ENCODE measurements at places on chromosomes 3 and 15.

- DNase-seq = no peak
Measured at GRCh38 chr3:126329927-126330725, 27.1 kb downstream of the KLF15 start.

DNA sequence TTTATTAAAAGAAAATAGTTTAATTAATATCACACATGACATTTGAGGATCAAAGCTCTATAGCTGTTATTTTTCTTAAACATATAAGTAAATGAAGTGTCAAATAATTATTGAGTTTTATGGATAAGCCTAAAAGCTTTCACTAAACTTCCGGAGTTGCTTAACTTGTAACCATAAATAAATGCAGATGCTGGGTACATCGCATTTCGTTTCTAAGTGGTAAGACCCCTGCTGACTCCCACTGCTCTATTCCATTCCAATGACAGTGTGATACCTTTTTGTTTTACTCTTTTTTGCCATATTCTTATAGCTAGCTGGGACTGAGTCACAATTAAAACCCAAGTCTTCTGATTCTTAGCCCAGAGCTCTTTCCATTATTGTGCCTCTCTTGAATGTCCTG lies 411.1 kb downstream of the SOX2 start:
- DNase-seq = no peak

- DNase-seq = no peak
Measured at GRCh38 chr15:77173487-77173886, 102.6 kb upstream of the TSPAN3 start.

- DNase-seq = no peak
Measured at GRCh38 chr3:136994772-136995516, 37.2 kb downstream of the IL20RB start.

GRCh38 chr3:12503126-12503957 lies 19.1 kb downstream of the TSEN2 start:
- DNase-seq = peak; percentile 92

DNA sequence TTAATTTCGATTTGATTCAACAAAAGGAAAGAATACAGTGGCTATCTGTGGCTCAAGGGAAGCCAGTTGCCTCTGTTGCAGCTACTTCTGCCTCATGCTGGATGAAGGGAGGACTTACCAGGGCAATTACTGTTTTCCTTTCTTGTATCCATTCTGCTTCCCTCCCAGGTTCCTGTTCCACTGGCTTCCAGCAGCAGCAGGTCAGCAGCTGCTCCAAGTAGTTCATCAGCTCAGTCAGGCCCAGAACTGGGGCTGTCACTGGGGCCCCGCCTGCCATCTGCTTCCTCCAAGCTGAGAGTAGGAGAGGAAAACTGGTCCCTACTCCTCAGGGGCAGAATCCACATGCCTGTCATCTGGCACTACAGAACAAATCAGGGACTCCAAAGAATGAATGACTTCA lies 48.6 kb upstream of the ULK4 start:
- no peak for DNase-seq

DNA sequence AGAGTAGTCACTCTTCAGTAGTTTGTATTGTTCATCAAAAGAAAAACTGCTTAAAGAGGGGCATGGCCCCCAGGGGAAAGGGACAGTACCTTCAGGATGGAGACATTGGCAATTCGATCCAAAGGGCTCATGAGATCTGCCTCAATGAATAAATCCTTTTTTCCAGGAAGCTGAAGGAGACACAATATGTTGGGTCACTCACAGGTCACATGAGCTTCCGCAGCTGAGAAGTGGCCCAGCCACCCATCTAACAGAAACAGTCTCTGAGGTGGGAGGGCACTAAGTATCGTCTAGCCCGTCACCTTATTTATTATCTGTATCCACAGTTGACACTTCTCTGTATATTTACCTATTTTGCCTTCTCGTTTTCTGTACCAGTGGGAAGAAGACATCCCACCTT lies 4.7 kb downstream of the VPS33B start:
- DNase-seq = no peak

DNA sequence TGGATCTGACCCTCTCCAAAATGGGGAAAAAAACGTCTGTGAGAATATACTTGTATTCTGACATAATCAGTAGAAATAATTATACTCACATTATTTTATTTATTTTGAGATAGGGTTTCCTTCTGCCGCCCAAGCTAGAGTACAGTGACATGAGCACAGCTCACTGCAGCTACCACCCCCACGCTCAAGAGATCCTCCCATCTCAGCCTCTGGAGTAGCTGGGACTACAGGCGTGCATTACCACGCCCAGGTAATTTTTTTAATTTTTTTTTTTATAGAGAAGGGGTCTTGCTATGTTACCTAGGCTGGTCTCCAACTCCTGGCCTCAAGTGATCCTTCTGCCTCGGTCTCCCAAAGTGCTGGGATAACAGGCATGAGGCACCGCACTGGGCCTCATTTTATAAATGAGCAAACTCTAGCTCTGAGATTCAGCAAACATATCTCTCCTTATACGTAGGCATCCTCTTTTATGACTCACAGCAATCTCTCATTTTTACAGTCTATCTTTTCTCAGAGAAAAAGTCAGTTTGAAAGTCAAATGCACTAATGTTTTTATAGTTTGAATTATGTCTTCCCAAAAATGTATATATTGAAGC lies 989 bp upstream of the VGLL3 start:
- DNase-seq = no peak

GRCh38 chr3:145776782-145777408 lies 384.1 kb downstream of the PLOD2 start:
- peak; percentile 10 for DNase-seq

GRCh38 chr15:89665449-89666181 lies 10.3 kb upstream of the KIF7 start:
- no peak for DNase-seq

DNA sequence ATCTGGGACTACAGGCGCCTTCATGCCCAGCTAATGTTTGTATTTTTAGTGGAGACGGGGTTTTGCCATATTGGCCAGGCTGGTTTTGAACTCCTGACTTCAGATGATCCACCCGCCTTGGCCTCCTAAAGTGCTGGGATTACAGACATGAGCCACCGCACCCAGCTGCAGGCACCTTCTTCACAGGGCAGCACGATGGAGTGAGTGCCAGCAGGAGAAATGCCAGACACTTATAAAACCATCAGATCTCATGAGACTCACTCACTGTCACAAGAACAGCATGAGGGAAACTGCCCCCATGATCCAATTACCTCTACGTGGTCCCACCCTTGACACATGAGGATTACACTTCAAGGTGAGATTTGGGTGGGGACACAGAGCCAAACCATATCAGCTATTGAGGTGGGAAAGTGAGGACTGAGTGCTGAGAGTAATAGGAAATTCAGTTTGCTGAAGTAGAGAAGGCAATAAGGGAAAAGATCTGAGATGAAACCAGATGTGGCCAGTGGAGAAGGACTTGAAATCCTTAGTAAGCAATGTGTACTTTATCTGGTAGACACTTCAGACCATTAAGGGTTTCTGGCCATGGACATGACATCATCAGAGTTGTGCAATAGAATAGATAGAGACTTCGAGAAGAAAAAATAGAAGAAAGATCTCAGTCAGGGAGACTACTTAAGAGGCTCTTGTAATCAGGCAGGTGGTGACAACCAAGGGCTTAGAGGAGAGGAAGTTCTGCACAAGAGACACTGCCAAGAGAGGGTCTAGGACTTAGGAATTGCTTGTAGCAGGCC lies 18.1 kb upstream of the ATP13A5 start:
- DNase-seq = peak; percentile 33

GRCh38 chr15:63668601-63669000 lies 71.4 kb downstream of the FBXL22 start:
- peak; percentile 66 for DNase-seq

DNA sequence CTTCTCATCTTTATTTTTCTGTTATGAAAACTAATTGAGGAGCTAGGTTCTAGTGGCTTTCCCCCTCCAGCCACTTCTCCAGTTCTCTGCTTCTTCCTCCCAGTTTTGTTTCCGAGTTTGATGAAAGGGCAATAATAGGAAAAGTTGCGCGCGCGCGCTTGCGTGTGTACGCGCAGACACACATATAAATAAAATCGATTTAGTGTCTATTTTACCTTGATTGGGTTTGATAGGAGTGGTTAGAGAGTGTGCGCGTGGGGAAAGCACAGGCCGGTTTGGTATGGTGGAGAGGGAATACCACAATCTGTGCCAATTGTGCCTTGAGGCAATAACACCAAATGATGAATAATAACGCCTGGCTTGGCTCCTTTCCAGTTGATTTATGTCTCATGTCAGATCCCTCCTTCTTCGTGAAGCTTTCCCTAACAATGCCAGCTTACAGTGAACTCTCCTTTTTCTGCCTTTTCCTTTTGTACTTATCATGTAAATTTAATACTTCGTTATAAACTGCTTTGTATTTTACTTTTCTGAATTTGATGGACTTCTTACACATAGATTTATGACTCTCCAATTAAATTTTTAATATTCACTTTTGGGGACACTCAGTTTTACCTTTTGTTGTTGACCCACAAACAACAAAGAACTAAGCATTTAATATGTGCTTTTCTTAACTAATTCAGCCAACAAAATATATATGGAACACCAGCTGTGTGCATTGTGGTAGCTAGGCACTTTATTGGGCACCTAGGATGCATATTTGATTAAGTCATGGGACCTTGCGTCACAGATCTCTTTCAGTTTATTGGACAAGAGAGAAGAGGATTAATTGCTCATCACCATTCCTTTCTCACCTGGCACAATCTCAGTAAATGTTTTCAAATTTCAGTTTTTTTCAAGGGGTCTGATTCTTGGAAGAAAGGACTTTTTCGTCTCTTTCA lies 1.7 kb downstream of the TIPARP start:
- peak; percentile 30 for DNase-seq

- DNase-seq = no peak
Measured at GRCh38 chr3:111482574-111482973, 59.4 kb upstream of the CD96 start.

DNA sequence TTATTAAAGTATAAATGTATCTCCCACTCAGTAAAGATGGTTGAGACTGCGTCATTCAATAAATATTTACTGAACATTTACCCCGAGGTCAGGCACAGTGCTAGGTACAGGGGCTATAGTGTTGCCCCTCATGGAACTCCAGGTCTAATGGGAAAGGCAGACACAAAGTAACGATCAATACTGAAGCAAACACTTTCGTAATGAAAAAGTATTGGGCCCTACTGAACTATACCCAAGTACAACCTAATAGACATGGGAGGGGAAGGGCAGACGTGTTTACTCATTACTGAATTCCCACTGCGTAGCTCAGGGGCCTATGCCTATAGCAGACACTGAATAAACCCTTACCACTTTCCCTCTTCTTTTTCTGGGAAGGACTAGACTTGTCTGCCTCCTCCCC lies 56.9 kb downstream of the KLHL6 start:
- no peak for DNase-seq

DNA sequence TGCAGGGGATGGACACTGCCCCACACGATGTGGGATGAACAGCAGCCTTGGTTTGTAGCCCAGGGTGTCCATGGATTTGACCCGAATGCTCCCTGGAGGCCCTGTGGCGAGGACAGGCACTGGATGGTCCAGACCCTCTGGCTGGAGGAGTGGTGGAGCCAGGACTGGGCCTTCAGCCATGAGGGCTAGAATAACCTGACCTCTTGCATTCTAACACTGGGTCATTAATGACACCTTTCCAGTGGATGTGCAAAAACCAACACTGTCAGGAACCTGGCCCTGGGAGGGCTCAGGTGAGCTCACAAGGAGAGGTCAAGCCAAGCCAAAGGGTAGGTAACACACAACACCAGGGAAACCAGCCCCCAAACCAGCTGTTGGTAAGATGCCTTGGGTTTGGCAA lies 51.4 kb downstream of the OXNAD1 start:
- DNase-seq = no peak

DNA sequence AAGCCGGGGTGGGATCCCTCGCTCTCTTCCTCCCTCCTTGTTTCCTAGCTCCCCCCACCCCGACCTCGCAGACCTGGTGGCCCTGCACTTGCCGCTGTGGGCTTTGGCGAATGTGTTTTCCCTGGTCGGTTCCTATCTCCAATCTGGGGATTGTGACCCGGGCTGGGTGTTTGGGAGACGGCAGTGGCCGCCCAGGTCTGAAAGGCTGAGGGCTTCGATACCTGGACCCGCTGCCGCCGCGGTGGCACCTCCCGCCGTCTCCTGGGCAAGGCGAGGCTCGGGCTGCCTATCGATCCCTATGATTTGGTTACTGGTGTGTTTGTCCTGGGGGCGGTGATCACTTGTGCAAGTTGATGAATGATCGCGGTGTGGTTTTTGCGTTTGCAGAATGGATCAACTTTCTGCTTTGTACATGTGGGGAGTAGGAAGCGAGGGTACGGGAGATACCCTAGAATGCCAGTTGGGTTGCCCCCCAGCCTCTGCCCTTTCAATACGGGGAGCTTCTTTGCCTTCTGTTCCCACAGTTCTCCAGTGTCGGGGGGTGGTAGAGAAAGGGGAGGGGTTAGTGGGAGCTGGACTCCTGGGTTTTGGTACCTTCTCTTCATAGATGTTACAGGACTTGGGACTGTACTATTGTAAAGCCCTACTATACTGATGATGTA lies 3.0 kb downstream of the BBX start:
- DNase-seq = no peak

DNA sequence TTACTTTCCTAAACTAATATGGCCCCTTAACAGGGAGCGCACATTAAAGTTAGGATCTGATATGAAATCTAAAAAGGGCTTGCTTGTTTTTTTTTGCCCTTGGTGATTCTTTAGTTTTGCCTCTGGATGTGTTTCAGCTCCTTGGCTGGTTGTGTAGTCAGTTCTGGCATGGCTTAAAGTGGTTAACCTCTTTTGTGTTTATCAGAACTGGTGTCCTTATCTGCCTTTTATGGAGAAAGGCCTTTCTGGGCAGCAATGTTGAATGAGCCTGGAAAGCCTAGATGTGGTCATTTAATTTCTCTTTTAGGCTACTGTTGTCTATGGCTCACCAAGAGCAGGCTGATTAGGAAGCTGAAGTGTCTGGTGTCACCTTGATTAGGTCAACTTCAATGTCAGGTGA lies 254.5 kb upstream of the ROPN1 start:
- no peak for DNase-seq

DNA sequence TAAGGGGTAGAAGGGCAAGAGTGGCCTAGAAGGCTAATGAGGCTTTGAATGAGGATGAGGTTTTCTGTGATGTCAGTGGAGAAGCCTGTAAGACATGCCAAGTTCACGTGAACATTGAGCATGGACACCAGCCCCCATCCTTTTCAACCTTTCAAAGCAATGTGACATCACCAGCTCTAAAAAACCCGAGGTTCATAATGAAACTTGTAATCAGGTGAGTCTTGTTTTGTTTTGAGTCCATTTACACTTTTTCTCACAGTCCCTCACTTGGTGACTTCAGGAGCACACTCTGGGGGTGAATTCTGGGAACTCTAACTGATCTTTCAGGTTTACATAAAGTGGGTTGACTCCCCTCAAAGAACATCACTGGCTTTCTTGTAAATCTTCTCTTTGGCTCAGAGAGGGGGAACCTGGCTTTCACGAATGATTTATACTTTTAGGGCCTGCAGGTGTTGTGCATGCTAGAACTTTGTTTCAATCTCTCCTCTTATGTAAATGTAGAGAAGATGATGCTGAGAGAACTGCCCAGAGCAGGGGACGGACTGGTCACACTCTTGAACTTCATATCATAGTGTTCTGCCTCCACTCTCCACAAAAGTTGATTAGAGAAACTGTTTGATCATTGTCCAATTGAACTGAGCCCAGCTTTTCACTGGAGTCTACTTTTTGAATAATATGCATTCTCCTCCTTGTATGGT lies 224.7 kb upstream of the SATB1 start:
- no peak for DNase-seq

GRCh38 chr15:79834495-79834894 lies 62.3 kb downstream of the MTHFS start:
- DNase-seq = peak; percentile 21

GRCh38 chr3:175798326-175798725 lies 939.2 kb downstream of the NAALADL2 start:
- DNase-seq = no peak

GRCh38 chr3:17882981-17883380 lies 140.6 kb upstream of the TBC1D5 start:
- DNase-seq = peak; percentile 68

Data from MV-4-11 (cell line).